ENCODE measurements at places on chromosomes 1 and 21. TPM values are rescaled to one million over a fixed set of nuclear protein-coding genes. Genes with fewer than 3 reads are reported as not detected.

The IFI44L gene
- 5.4 TPM for polyA plus RNA-seq

The RNF11 gene
- polyA plus RNA-seq, result 124 TPM

The KPNA6 gene
- polyA plus RNA-seq, result 35.7 TPM

The TACSTD2 gene
- polyA plus RNA-seq, result 48.9 TPM

The IGSF5 gene
- 0.90 TPM for polyA plus RNA-seq

The MROH9 gene
- polyA plus RNA-seq, result not detected

The CBS gene
- polyA plus RNA-seq, result 53.9 TPM

All from renal cortex interstitium (tissue), 15 donors.